ENCODE measurements at places on chromosomes 3 and 15.

- DNase-seq = no peak
Observed at GRCh38 chr15:36884518-36884875, 215.9 kb downstream of the MEIS2 start.

- DNase-seq = no peak
Observed at GRCh38 chr15:67685008-67685599, 140.2 kb upstream of the SKOR1 start.

DNA sequence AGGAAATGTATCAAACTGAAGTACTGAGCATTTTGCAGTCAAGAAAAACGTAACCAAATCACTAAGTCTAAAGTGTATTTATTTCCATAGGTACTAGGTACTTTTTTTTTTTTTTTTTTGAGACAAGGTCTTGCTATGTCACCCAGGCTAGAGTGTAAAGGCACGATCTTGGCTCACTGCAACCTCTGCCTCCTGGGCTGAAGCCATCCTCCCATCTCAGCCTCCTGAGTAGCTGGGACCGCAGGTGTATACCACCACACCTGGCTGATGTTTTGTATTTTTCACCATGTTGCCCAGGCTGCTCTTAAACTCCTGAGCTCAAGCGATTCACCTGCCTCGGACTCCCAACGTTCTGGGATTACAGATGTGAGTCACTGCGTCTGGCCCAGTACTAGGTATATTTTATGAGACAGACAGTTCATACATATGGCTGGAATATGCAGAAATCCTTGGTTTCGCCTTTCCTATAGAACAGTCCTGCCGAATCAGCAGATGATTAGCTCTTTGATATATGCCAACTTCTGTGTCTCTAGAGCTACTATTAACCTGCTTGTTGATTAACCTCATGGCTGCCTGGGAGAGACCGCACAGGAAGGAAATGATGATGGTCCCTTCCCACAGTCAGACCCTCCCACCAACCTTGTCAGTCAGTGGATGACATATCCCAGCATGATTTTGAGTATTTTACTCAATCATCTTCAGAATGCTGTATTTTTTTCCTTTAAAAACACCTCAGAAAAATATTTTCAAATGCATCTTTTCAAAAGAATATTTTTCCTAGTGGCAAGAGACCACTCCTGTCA, 32.3 kb downstream of the TMOD3 start:
- DNase-seq = no peak

GRCh38 chr3:30408105-30408557, 198.3 kb upstream of the TGFBR2 start:
- no peak for DNase-seq

GRCh38 chr3:17290894-17291293, 406.1 kb downstream of the PLCL2 start:
- DNase-seq = no peak

GRCh38 chr15:90436952-90437351, 48.9 kb downstream of the IQGAP1 start:
- DNase-seq = no peak

DNA sequence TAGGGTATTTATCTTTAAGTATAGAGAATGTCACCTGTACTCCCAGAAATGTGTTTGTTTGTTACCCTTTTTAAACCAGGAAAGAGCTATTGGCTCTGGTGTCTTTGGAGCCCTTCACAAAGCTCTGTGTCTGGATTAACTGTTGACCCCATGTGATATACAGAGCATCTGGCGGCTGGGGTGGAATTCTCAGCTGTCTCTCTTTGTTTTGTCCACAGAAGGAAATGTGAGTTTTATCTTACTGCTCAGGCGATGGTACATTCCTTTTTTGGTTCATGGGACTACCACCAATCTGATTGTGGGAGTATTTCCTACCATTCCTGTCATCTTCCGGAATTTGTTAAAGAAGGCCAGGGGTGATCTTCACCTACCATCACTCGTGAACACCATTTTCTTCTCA, 120.3 kb downstream of the AKAP13 start:
- no peak for DNase-seq

GRCh38 chr3:62567097-62568021, 194.0 kb upstream of the FEZF2 start:
- peak; percentile 61 for DNase-seq

DNA sequence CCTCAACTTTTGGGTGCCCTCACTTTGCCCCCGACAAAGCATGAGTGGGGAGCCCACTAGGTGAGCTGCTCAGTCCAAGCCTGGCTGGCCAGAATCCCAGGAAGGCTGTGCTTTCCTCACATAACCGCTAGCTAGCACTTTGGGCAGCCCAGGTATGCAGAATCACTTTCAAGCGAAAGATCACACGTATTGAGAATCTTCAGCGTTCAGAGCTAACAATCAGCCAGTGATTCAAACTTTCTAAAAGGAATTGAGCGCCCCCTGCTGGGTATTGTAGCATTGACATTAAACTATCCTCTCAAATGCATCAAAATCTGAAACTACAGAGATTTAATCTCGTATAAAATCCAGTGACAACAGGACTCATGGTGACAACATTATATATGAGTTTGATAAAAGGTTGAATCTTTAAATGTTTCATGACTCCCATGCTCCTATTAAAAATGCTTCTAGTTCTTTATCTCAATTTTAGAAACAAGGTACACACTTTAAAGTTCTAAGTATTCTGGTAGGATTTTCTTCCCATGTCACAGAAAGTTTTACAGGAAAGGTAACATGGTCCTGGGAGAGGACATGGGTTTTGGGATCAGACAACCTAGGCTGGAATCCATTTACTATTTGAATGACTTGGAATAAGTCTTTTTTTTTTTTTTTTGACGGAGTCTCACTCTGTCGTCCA, 11.8 kb downstream of the ANAPC13 start:
- DNase-seq = peak; percentile 41

DNA sequence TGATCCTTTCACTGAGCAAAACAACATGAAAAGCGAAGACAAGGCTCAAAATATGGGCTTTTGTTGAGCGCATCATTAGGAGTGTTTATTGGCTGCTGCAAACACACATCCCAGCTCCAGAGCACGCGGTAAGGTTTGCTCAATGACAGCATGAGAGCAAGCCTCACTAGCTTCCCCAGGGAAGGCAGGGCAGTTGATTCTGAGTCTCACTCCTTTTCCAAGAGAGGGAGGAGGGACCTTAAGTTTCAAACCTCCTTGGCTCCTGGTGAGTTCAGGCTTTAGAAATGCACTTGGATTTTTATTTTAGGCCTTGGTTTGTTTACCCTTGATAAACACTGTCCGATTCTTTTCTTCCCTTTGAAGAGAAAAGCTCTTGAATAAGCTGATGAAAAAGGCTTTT, 69.1 kb upstream of the CACNA2D3 start:
- DNase-seq = no peak

GRCh38 chr3:100833483-100833882, 124.2 kb downstream of the TFG start:
- no peak for DNase-seq

DNA sequence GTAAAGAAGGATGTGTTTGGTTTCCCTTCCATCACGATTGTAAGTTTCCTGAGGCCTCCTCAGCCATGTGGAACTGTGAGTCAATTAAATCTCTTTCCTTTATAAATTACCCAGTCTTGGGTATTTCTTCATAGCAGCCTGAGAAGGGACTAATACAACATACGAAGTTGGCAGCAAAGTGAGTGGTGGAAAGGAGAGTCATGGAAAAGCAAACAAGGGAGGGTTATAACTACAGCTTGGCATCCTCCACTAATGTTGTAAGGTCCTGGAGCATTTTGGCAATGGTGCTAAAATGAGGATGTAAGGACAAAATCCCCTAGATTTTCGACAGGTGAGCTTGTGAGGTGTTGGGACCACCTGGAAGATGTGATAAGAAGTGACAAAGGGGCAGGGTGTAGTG, 5.8 kb upstream of the TMEM41A start:
- no peak for DNase-seq

DNA sequence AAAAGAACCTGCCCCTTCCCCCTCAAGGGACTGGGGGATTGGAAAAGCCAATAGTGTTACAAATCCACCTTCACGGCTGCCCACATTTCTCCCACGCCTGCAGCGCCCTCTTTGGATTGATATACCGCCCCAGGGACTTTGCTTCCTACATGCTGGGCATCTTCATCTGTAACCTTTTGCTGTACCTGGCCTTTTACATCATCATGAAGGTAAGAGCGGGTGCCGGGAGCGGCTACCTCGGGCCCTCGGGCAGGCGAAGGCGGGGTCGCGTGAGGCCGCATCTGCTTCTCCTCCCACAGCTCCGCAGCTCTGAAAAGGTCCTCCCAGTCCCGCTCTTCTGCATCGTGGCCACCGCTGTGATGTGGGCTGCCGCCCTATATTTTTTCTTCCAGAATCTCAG, 73.1 kb downstream of the USF3 start:
- DNase-seq = no peak
